ENCODE measurements at places on chromosomes 3 and 15.

- DNase-seq = no peak
Measured at GRCh38 chr15:38374556-38374955, 79.4 kb upstream of the FAM98B start.

DNA sequence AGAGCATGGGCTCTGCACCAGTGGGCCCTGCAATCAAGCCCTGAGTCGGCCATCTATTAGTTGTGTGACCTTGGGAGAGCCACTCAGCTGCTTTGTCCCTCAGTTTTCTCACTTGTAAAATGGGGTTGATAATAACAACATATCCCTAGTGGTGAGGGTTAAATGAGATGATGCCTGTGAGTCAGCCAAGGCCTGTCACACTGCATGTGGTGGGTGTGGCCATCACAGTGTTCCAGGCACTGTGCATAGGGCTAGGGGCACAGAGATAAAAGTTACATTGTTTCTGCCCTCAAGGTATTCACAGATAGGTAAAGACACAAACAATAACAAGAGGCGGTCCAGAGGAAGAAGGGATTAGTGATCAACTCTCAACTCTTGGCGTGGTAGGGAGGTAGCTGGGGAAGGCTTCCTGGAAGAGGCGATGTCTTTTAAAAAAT lies 19.5 kb downstream of the SMAD6 start:
- DNase-seq = no peak

DNA sequence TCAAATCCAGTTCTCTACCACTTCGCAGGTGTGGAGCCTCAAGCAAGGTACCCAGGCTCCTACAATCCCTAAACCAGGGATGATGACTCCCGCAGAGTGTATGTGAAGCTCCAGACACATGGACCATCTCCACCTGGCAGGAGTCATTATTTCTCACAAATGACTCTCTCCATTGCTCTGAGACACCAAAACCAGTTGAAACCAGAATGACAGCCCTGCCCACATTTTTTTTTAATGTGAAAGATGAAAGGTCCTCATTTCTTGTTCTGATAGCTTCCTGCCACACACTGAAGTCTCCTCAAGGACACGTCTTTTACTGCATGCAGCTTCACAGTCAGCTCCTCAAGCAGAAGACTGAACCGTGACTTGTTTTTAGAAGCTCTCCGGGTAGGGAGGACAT lies 61.4 kb upstream of the ZBTB38 start:
- no peak for DNase-seq

GRCh38 chr15:60626669-60627068 lies 147.7 kb upstream of the ICE2 start:
- no peak for DNase-seq
